ENCODE measurements at places on chromosomes 4 and X. TPM values are rescaled to one million over a fixed set of nuclear protein-coding genes. Genes with fewer than 3 reads are reported as not detected.

Gene USP38
- total RNA-seq: 20.8 TPM

GRCh38 chrX:77925764-77926163, 15.3 kb downstream of the ATP7A start:
- DNase-seq: no peak

GRCh38 chr4:176775338-176775737, 17.4 kb downstream of the VEGFC start:
- DNase-seq: no peak

DNA sequence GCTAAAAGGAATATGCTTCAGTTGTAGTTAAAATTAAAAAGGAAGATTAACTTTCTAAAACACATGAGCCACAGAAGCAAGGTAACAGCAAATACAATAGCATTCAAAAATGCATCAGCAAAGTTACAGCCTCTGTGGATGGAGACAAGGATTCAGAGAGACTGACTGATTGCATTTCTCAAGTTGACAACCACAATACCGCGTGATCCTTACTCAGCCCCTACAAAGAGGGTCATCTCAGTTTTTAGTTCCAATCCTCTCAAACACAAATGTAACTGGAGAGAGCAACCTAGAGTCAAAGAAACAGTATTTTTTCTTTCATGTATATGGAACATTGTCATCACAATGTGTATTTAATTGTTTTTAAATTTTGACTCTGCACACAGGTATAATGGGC, 14.2 kb upstream of the C1QTNF7 start:
- DNase-seq: no peak

Measured in progenitor cell of endocrine pancreas (in vitro differentiated cells).